ENCODE measurements at places on chromosomes 5 and 9.

- DNase-seq, result no peak
These were observed 141.2 kb upstream of the RETREG1 start for GRCh38 chr5:16757989-16758501.

DNA sequence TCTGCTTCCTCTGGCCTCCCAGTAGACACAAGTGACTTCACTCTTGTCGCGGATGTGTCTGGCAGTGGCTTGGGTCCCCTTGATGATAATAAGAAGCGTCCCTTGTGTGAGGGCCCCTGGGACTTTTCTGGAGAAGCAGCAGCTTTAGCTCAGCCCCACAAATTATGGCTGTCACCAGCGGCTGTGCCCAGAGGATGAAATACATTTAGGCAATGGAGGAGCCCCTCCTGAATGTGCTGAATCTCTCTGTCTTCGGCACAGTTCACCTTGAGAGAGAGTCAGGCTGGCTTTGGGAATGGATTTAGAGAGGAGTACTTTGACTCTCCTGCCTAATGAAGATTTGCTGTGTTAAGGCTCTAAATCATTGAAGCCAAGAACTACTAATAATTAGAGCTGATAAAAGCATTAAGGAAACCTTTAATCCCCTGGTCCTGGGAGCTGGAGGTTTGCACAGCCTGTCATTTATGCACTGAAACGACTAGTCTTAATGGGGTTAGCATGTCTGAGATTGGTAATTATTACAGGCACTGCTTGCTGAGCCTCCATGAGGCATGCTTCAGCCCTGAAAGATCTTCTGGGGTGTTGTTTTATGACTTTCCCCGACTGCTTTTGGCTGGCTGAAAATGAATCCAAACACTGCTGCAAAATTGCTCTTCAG, 127.0 kb downstream of the TENT4A start:
- no peak for DNase-seq

DNA sequence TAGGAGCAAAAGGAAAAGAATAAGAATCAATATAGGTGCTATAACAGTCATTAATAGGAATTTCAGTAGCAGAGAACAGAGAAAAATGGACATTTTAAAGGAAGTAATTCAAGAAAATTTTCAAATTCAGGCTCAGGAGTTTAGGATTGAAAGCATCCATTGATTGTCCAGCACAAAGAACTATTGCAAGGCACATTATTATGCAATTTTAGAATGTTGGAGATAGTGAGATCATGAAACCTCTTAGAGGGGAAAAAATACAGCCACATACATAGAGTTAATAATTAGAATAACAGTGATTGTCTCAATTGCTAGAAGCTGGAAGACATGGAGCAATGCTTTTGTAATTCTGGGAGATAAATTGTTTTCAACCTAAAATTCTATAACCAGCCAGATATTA, 31.5 kb downstream of the CNTLN start:
- no peak for DNase-seq

DNA sequence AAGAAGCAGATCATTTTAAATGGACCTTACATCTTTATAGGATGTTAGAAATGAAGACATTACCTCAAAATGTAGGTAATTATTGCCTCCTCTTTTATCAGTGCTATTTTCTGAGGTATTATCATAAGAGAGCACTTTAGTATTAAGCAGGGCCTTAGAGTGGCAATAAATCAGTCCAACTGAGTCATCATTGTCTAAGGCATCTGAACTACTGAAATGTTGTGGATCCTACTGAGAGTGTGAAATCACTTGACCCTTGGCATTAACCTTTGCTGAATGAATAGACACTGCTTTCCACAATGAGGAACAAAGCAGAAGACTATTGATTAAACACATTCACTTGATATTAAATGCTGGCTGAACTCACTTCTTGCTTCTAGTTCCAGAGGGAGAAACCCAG, 224.6 kb upstream of the ARRDC3 start:
- DNase-seq, result peak; percentile 13

GRCh38 chr5:127705120-127705892, 2.1 kb downstream of the CCDC192 start:
- no peak for DNase-seq

GRCh38 chr5:108339220-108339619, 42.7 kb downstream of the FBXL17 start:
- DNase-seq, result no peak

- no peak for DNase-seq
These were observed 58.5 kb upstream of the SUB1 start for GRCh38 chr5:32526810-32527209.

DNA sequence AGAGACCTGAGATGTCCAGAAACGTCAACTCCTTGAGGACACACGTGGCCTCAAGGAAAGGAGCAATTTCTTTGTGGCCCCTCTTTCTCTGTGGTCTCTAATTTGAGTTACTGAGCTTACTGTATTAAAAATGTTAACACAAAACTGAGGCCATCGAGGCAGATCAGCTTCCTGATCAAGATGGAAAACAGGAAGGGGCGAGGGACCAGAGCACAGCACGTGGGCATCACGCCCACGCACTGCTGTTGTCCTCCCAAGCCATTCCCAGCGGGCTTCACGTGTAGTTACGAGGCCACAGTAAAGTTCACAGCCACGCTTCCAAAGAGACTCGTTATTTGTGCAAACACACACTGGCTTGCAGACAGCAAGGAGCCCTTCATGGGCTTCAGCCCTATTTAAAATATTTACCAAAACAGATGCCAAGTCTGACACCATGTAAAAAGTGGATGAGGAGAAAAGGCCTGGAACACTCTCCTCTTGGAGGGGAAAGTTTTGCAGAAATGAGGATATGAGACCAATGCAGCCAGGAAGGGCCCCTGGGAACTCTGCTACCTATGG, 149.5 kb downstream of the ROR2 start:
- DNase-seq, result no peak

DNA sequence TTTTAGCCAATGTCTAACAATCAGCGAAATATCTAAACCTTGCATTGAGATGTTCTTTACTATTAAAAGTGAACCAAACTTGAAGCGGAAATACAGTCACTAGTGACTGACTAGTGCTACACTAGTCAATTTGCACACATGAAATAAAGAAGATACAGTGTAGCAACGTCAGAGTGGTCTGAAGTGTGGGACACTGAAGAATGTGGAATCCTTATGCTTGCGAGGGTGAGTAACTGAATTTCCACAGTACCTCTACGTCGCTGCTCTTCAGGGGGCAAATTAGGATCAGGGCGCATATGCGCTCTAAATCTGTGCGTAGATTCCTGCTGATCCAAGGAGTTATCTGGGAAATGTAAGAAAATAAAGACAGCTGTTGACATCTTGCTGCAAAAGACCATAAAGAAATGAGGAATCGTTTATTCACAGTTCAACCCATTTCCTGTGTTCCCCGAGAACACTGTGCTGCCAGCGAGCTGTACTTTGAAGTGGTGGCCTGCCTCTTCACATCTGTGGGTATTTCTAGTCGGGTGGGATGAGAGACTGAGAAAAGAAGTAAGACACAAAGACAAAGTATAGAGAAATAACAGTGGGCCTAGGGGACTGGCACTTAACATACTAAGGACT, 39.8 kb upstream of the FLT4 start:
- DNase-seq, result no peak

GRCh38 chr9:33709269-33709668, 86.1 kb upstream of the PRSS3 start:
- no peak for DNase-seq

- DNase-seq, result no peak
These were observed 42.5 kb downstream of the SEMA4D start for GRCh38 chr9:89455356-89455824.

GRCh38 chr5:131245948-131246347, 17.9 kb upstream of the CDC42SE2 start:
- no peak for DNase-seq

- no peak for DNase-seq
These were observed 3.2 kb downstream of the RAB24 start for GRCh38 chr5:177300236-177300880.

DNA sequence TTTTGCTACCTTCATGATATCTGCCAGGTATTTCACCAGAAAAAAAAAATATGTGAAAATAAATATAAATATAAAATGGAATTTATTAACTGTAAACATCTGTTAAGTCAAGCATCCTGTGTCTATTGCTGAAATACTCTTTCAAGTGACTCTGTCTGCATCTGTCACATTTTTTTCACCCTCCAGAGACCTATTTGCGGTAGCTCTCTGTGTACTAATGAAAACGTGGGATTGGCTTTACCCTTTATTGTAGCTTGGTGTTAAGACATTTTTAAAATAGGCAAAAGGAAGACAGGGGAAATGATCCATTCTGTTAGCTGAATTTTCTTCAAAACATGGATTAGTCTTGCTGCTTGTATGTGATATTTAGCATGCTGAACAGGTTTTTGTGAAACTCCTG, 536.0 kb upstream of the WWC1 start:
- DNase-seq, result no peak

DNA sequence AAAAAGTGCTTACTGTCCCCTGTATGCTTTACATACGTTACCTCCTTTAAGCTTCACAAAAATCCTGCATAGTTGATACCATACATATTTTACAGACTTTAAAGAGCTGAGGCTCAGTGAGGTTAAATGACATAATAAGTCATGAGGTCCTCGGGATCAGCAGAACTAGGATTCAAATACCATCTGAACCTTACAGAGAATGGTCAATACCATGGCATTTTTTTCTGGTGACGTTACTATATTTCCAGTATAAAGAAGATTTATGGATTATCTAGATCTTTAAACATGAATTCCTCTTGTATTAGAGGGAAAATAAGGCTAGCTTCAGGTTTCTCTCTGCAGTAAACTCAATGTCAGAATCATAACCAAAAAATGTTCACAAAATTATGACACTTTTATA, 153.7 kb upstream of the GPR151 start:
- DNase-seq, result no peak

- DNase-seq, result no peak
These were observed 27.9 kb downstream of the C1QTNF2 start for GRCh38 chr5:160342413-160342941.

DNA sequence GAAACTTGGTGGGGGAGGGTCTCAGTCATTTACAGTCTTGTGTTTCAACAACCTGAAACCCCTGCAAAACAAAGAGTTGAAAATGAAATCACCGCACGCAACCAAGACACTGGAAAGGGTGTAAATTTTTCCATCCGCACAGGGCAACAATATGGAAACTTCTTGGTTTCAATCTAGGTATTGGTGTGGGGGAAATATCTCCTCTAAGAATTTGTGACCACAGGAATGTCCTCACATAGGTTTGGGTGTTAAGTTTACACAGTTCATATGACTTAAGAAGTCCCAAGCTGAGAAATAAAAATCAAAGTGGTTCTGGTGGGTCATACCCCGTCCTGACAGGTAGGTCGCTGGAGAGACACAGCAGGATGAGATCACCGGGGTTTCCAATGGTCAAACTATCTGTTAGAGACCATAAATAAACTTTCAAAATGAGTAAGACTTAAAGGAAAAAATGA, 51.9 kb upstream of the PIP5K1B start:
- no peak for DNase-seq

- DNase-seq, result no peak
These were observed 18.6 kb upstream of the TJP2 start for GRCh38 chr9:69155341-69156030.

DNA sequence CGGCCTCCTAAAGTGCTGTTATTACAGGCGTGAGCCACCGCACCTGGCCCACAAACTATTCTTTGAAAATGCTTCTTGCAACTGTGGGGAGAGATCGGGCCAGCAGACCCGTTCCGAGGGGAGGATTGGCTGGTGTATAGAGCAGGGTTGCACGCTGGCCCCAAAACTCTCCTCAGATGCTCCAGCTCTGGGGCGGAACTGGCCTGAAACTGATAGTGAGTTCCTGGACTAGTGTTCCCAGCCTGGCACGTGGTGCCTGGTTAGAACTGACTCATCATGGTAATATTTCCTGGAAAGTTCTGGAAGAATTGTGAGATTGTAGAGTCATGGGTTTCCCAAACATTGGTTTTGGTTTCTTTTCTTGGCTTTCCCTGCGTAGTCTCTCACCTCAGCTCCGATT, 120.5 kb downstream of the FBXL7 start:
- DNase-seq, result no peak

DNA sequence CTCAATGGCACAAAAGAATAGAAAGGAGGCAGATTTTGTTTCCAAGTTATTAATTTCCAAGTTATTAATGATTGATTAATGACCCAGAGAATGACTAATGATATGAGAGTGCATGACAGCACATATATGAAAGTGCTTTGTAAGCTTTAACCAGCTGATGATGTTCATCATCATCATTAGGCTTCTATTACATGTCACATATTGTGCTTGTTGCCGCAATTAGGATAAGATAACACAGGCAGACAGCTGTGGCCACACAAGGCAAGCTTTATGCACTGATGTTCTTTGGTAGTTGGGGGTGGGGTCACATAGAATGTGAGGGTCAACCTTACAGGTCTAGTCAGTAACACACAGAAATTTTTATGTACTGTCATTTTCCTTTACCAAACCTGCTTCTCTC, 219.7 kb downstream of the TRPM3 start:
- DNase-seq, result no peak

GRCh38 chr5:76610196-76610595, 13.0 kb downstream of the F2RL2 start:
- no peak for DNase-seq

- DNase-seq, result no peak
These were observed 87.3 kb downstream of the CCDC171 start for GRCh38 chr9:15640121-15640520.

DNA sequence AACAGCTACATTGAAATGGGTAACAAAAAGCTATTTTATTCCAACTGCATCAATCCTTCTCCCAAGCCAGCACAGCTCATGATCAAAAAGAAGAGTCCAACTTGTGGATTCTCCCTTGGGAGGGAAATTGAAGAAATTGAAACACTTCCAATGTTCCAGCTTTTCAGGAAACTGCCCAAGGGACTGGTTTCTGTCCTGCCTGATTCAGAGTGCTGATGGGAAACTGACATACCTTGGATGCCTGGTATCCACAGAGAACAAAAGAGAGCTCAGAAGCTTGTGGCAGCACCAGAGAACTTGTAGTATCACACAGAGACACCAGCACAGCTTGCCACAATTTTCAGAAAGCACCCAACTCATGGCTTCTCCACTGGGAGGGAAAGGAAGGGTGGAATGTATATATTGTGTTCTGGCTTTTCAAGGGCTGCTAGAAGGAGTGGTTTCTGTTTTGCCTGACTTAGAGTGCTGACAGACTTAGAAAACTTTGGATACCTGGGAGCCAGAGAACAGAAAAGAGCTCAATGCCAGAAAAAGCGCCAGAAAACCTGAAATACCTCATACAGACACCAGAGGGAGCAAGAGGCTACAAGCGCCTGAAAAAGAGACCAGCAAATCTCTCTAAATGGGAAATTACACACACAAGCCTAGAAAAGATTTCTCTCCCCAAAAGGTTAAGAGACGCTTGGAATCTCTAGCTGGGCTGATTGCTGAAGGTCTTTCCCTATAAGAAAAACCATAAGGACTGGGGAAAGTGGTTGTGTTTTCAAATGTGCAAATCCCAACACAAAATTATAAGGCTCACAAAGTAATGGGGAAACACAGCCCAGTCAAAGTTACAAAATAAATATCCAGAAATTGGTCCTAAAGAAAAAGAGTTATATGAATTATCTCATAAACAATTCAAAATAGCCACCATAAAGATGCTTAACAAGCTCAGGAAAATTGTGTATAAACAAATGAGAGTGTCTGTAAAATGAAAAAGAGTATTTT, 178.8 kb downstream of the SPOCK1 start:
- DNase-seq, result no peak

All from epithelial cell of proximal tubule (primary cell).